ENCODE measurements at places on chromosomes 1 and 21.

- DNase-seq = no peak
Observed at GRCh38 chr1:231796141-231796540, 169.6 kb downstream of the DISC1 start.

DNA sequence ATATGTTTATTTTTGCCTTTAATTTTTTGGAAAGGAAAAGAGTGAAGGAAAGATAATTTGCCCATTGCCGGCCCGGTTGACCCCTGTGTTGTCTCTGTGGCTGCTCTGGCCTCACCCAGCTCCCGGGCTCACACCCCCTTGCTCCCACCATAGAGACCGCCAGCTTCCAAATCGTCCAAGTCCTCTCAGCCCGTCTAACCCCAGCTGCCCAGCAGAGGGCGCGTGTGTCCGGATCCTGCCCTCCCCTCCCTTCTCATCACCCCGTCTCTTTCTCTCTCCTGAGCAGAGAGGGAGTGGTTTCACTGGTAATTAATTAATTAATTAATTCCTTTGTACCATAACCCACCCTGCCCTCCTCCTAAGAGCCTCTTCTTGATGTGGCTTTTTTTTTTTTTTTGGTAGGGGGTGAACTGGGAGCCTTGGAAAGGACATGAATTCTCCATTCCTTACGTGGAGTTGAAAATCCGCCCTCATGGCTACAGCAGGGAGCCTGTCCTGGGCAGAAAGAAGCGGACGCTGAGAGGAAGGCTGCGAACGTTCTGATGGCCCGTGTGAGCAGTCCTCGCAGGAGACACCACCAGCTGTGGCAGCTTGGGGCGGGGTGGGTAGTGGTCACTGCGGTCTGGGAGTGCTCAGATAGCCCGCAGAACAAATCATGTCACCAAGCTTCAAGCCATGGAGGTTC lies 45.9 kb downstream of the KIAA0040 start:
- DNase-seq = peak; percentile 63

DNA sequence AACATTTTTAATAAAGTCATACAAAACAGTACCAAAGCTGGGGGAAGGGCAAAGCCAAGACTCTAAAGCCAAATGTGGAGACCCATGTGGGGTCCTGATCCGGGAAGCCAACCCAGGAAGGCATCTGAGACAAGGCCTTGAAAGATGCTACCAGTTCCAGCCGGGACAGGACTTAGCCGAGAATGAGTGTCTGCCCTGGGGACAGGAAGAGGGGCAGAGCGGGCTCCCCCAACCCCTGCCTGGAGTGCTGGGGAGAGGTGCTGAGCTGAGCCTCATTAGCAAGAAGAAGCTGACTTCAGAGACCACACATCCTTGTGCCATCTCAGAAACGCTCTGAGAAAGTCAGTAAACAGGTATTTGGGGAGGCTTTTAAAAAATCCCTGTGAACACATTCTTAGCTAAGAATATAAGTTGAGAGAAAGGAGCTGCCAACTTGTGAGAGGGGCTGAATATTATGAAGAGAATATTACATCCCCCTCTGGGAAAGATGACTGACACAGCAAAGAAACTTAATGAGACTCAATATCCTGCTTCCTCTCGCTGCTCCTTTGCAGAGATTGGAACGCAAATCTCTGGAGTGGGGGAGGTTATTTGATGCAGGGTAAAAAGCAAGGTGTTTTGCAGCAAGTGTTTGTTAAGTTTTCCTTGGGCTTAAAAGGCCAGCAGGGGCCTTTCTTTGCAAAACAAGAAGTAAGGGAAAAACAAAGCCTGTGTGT lies 103.3 kb upstream of the KCND3 start:
- no peak for DNase-seq

- peak; percentile 71 for DNase-seq
Observed at GRCh38 chr1:54854381-54855020, 32.5 kb downstream of the DHCR24 start.

GRCh38 chr1:96416111-96416595 lies 305.4 kb upstream of the PTBP2 start:
- peak; percentile 98 for DNase-seq

GRCh38 chr1:66182551-66183178 lies 351.3 kb upstream of the SGIP1 start:
- DNase-seq = peak; percentile 42

GRCh38 chr1:11494771-11495170 lies 15.8 kb downstream of the DISP3 start:
- no peak for DNase-seq

DNA sequence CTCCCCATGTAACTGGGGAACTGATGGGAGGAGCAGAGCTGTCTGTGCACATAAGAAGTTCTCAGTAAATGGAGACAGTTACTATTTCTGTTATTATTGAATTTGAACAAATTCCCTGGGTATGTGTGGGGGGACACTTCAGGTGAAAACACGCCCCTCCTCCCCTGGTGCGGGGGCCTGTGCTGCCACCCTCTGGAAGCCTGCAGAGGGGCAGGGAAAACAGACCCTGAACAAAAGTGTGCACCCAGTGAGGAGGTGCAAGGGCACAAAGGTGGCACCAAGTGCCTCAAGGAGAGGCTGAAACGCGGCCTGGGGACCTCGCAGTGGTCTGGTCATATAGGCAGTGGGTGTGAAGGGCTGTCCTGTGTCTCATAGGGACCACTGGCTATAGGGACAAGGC lies 18.2 kb upstream of the NADK start:
- DNase-seq = no peak

- peak; percentile 68 for DNase-seq
Observed at GRCh38 chr1:48776393-48777218, at the start of gene BEND5. Gene BEND5, minus strand, starts transcription at chr1:48776891. Its CDS starts 60 bp downstream, at chr1:48776831.

DNA sequence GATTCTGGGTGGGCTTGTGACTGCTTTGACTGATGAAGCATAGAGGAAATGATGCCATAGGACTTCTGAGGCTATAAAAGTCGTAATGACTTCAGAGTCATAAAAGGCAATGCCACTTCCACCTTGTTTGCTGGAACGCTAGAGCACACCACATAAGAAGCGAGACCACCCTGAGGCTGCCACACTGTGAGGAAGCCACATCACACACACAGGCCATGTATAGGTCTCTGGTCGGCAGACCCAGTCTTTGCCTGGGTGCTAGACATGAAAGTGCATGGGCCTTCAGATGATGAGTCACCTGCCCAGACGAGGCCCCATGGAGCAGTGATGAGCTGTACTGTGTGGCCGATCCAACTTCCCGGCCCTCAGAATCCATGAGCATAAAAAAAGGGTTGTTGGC lies 14.2 kb upstream of the KANK4 start:
- DNase-seq = peak; percentile 22

Measured in fibroblast of skin of scalp (primary cell).